ENCODE measurements at places on chromosomes 5 and 9. TPM values are rescaled to one million over a fixed set of nuclear protein-coding genes. Genes with fewer than 3 reads are reported as not detected.

KIF12 gene
- not detected for total RNA-seq

DHFR gene
- 11.1 TPM for total RNA-seq

PRR16 gene
- total RNA-seq, result 12.7 TPM

PCDHB10 gene
- total RNA-seq, result 0.84 TPM

F2RL2 gene
- total RNA-seq, result 0.14 TPM
